ENCODE measurements at places on chromosomes 1 and 21.

DNA sequence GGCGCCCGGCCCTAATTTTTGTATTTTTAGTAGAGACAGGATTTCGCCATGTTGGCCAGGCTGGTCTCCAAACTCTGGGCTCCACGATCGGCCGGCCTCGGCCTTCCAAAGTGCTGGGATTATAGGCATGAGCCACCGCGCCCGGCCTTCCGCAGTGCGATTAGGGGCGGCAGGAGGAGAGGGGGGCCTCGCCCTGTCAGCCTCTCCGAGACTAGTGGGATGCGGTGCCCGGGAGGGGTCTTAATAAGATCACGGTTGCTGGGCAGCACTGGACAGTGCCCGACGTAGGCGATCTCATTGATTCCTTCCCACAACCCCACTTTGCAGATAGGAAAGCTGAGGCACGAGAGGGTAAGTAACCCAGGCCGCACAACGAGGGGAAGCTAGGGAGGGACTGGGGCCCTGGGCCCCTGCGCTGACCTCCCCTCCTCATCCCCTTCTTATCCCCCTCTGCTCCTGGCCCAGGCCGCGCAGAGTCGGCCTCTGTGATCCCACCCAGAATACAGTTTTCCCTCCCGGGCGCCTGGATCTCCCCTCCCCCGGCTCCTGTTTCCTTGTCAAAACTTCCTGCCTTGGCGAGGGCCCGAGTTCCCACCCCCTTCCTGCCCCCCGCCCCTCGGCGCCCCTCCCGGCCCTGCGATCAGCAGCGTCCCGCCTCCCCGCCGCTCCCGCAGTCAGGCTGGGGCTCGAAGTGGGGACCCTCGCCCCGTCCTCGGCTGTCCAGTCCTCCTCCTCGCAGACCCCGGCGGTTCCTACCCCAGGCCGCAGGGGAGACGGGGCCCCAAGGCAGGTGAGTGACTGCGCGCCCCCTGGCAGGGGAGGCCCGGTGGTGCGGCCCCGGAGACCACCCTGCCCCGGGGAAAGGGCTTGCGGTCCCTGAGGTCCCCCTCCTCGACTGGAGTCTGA lies at the start of gene PEAR1:
Gene PEAR1 (plus strand): TSS at position 671 of the 906 bp plus-strand sequence. CDS start 10,209 bp downstream, outside the sequence.
- no peak for DNase-seq

DNA sequence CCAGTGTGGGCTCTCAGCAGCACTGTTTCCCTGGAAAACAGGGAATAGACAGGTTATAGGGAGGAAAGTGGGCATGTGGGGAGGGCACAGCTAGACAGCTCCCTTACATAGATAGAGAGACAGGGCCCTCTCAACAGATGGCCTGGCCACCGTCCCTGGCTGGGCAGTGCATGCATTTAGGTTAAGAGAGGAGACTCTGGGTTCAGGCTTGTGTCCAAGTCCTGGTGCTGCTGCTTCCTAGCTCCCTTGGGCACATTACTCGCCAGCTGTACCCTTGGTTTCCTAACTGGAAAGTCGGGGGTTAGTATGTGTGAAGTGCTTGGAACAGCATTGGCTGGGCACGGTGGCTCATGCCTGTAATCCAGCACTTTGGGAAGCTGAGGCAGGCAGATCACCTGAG lies 9.1 kb downstream of the PLOD1 start:
- DNase-seq: no peak

DNA sequence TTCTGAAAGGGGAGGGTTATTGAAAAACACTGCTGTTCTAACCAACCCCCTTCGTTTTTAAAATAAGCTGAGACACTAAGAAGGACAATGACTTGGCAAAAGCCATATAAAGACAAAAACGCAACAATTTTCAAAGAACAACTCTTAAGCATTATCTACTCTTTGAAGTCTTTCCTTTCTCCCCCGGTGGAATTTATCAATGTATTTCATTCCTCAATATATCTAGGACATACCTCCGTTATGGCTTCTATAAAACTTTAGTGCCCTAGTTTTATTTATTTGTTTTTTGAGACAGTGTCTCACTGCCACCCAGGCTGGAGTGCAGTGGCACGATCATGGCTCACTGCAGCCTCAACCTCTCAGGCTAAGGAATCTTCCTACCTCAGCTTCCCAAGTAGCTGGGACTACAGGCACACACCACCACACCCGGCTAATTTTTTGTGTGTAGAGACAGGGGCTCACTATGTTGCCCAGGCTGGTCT lies 3.2 kb downstream of the NRDC start:
- DNase-seq: no peak

DNA sequence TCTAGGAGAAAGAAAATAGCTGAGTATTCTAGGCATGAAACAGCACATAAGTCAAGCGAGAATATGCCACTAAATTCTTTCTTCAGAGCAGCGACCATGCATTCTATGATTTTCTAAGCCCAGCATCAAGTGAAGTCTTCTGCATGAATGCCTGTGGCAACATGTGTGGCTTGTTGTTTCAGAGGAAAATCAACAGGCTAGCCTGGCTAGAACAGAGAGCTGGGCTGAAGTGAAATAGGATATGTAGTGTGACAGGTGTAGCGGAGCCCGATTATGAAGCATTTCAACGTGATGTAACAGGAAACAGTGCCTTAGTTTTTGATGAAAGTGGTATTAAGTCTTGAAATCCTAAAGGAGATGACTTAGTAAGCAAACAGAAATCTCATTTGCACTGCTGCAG lies 7.0 kb downstream of the CSDE1 start:
- no peak for DNase-seq

- no peak for DNase-seq
Measured at GRCh38 chr21:26070121-26070520, 100.4 kb downstream of the APP start.

DNA sequence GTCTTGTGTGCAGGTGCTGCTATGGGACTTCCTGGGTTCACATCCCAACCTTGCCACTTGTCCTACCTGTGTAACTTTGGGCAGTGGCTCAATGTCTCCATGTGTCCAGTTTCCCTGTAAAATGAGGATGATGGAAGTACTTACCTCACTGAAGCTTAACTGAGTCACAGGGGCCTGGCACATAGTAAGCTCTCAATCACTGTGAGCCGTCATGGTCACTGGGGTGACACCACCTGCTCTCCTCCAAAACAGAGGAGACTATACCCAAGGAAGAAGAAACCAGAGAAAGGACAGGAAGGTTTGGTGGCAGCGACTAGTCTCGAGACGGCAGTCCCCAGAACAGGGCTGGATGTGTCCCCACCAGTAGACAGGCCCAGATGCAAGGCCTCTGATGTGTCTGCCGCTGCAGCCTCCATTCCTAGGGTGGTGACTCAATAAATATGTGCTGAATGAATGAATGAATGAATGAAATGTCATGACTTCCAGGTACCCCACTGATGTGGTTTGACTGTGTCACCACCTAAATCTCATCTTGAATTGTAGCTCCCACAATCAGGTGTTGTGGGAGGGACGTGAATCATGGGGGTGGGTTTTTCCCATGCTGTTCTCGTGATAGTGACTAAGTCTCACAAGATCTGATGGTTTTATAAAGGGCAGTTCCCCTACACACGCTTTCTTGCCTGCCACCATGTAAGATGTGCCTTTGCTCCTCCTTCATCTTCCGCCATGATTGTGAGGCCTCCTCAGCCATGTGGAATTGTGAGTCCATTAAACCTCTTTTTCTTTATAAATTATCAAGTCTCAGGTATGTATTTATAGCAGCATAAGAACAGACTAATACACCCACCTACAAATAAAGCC lies 13.0 kb upstream of the LRP8 start:
- DNase-seq: no peak

- DNase-seq: peak; percentile 8
Measured at GRCh38 chr1:30817077-30817438, 59.5 kb upstream of the LAPTM5 start.
